ENCODE measurements at places on chromosomes 1 and 21. TPM values are rescaled to one million over a fixed set of nuclear protein-coding genes. Genes with fewer than 3 reads are reported as not detected.

DNA sequence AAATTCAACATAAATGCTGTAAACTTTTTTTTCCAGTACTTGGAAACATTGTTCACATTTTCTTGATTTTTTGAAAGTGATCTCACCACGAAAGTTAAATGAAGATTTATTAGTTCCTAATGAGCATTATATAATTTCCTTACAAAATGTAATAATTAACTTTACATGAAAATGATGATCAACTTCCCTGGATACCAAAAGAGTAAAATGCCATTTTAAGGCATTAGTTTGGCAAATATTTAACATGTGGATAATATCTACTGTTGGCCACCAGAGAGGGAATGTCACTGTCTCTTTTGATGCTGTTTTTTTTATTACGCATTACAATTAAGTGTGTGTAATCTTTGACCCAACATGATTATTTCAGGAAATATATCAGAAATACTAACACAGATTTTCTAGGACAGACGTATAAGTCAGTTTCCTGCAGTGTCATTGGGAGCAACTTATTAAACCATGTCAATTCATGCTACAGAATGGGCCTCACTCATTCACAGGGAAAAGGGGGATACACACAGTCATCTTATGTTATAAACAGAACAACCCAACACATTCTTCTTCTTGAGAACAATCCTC is 903.9 kb upstream of the ADGRL2 start:
- H3K36me3 ChIP-seq: no peaks in the 10 kb centered on the region
- H3K4me3 ChIP-seq: no peak overlapping the region
- H3K27me3 ChIP-seq: no peaks in the 10 kb centered on the region
- no peak overlapping the region for H3K27ac ChIP-seq
- no peak for DNase-seq
- H3K4me1 ChIP-seq: no peaks in the 10 kb centered on the region

DNA sequence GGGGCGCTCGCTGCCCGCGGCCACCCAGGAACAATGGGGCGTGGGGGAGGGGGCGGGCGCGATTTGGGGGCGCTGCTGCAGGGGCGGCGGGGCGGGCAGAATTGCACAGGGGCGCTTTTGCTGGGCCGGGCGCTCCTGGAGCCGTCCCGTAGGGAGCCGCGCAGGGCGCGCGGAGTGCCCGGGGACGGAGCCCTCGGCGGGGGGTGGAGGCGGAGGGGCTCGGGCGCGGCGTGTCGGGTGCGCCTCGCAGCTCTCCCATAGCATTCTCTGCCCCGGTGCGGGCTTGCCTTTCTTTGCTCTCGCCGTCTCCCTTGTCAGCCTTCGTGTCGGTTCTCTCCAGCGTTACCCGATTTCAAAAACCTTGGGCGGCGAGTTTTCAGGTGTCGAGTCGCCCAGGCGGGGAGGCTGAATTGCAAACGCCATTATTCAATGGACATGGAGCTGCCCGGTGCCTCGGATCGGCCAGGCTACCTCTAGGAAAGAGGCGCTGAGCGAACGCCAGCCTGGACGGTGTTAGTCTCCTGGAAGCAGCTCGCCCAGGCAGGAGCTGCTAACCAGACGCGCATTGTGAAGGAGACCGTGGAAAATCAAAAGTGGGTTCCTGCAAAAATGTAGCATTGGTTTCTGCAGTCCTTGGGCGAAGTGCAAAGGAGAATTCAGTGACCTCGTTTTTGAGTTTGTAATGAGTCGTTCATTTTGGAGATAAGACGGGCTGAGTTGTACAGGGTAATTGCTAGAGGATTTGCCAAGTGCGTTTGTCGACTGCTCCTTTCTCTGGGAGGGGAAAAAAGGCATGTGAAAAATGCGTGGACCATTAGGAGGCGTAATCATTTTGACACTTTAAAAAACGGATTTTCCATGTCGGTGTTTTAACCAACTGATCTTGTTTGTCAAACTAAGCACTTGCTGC is 626 bp downstream of the CXADR start:
- H3K4me1 ChIP-seq: peaks cover 9% of the 10 kb centered on the region
- no peaks in the 10 kb centered on the region for H3K36me3 ChIP-seq
- H3K4me3 ChIP-seq: peak overlapping the region; percentile 4
- no peak overlapping the region for H3K27ac ChIP-seq
- no peak for DNase-seq

DNA sequence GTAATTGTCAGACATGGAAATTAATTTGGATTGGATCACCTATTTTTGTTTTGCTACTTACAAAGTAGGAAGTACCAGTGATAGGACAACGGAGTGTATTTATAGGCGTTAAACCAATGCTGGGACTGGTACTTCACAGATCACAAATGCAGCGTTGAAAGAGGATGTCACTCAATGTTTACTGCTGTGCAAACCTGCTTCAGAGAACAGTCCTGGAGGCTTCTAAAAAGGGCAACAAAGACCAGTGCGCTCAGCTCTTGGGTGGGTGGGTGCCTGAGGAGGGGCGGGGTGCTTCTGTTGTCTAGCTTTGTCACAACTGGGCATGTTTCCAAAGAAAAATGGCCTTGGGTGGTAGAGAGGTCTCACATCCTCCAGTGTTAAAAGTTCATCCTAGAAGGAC is 2.1 kb downstream of the C1orf21 start:
- peaks cover 15% of the 10 kb centered on the region for H3K4me1 ChIP-seq
- H3K27ac ChIP-seq: no peak overlapping the region
- H3K27me3 ChIP-seq: peaks cover 3% of the 10 kb centered on the region
- peak overlapping the region; percentile 80 for H3K4me3 ChIP-seq

Gene SLC6A17
- polyA plus RNA-seq: not detected

DNA sequence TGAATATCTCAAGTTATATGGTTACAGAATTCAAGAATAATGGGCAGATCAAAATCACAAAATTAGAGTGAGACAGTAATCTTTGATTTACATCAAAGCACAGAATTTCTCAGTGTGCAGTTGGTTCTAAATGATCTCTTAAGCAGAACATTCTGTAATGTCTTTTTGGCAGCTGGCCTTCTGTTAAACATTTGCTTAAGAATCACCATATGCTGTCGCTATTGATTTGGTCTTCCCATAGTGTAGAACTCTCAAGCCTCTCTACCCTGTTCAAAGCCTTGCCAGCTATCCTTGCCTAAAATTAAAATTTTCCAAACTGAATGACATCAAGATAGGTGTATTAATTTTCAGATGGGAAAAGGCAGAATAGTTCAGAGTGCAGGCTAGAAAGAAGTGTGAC is 38.9 kb upstream of the ERO1B start:
- H3K36me3 ChIP-seq: no peaks in the 10 kb centered on the region
- no peak overlapping the region for H3K27ac ChIP-seq
- no peaks in the 10 kb centered on the region for H3K27me3 ChIP-seq
- no peak overlapping the region for H3K4me3 ChIP-seq
- DNase-seq: no peak
- no peaks in the 10 kb centered on the region for H3K4me1 ChIP-seq

DNA sequence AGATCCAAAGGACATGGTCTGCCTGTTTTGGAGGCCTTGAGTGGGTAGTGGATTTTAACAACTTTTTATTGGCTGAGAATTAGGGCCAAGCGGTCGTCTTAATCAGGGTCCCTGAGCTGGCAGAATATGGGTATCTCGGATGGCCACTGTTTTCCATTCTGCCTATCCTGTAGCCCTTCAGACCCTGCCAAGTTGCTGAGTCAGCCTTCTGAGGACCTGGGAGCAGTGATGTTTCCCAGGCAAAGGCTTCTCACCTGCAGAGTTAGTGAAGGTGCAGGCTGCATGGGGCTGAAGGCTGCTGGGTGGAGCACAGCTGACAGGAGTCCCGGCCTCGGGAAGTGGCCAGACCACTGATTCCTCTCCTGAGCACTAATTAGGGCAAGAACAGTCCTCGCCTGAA is 11.4 kb downstream of the RASSF5 start:
- no peak for DNase-seq
- no peaks in the 10 kb centered on the region for H3K27me3 ChIP-seq
- H3K4me3 ChIP-seq: no peak overlapping the region
- H3K4me1 ChIP-seq: peaks cover 33% of the 10 kb centered on the region
- no peaks in the 10 kb centered on the region for H3K36me3 ChIP-seq
- no peak overlapping the region for H3K27ac ChIP-seq

- peak overlapping the region; percentile 81 for H3K27ac ChIP-seq
- peaks cover 40% of the 10 kb centered on the region for H3K4me1 ChIP-seq
- no peak overlapping the region for H3K4me3 ChIP-seq
- peaks cover 6% of the 10 kb centered on the region for H3K36me3 ChIP-seq
- no peak for DNase-seq
Measured at GRCh38 chr1:156523801-156524480, 23.4 kb upstream of the MEF2D start.

Gene HSPG2
- polyA plus RNA-seq: 0.79 TPM

DNA sequence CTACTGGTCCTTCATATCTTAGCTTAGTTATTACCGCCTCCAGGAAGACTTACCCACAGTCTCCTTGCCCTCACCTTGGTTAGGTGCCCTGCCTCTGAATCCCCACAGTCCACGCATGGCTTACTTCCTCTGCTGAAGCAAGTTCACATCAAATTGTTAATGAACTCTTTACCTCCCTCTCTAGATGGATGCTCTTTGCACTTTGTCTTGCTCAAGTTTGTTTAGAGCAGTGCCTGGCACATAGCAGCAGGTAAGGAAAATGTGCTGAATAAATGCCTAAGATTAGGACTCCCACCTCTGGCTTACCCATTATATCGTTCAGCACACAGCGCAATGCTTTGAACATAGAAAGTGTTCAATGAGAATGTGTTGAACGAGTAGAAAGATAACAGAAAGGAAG is 90.5 kb downstream of the BEND5 start:
- H3K36me3 ChIP-seq: no peaks in the 10 kb centered on the region
- H3K27ac ChIP-seq: no peak overlapping the region
- H3K4me1 ChIP-seq: no peaks in the 10 kb centered on the region
- no peak for DNase-seq

Gene SIPA1L2
- 5.9 TPM for polyA plus RNA-seq

GRCh38 chr1:74434321-74434720 is 78.1 kb downstream of the LRRC53 start:
- no peak for DNase-seq
- no peaks in the 10 kb centered on the region for H3K27me3 ChIP-seq
- no peak overlapping the region for H3K4me3 ChIP-seq
- H3K4me1 ChIP-seq: no peaks in the 10 kb centered on the region
- no peaks in the 10 kb centered on the region for H3K36me3 ChIP-seq
- no peak overlapping the region for H3K27ac ChIP-seq

DNA sequence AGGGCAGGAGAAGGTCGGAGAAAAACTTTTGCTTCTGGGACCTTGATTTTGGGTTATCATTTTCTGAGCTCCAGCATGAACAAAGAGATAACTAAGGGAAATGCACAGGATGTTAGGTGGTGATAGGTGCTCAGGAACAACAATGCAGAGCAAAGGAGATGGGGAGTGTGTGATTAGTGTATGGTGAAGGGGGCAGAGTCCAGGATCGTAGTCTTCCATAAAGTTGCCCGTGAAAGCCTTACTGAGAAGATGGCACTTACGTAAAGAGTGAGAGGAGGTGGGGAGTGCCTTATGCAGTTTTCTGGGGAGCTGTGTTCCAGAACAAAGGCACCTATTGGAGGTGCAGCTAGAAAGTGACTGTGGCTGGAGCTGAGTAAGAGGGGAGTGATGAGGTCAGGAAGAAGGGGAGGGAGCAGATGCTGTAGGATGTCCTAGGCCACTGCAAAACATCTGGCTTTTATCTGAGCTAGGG is 11.6 kb downstream of the KCNK1 start:
- H3K27me3 ChIP-seq: no peaks in the 10 kb centered on the region
- DNase-seq: no peak

DNA sequence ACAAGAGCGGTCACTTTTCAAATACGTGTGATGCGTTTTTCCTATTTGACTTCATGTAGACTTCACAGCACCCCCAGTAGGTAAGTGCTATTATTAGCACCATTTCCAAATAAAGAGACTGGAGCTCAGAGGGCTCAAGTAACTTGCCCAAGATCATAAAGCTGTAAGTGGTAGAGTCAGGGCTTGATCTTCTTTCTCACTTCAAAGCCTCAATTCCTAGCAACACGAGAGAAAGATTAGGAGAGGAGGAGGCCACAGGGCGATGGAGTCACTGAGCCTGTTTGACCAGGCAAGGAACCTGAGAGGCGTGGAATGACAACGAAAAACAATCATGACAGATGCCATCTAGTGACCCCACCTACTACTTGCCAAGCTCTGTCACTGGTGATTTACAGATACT is 181.0 kb downstream of the FOXD2 start:
- no peaks in the 10 kb centered on the region for H3K27me3 ChIP-seq
- no peak overlapping the region for H3K27ac ChIP-seq
- no peaks in the 10 kb centered on the region for H3K4me1 ChIP-seq

Gene EVA1C
- polyA plus RNA-seq: 0.37 TPM

Data from CD14-positive monocyte (primary cell).